ENCODE measurements at places on chromosomes 2 and 18.

GRCh38 chr2:213151437-213152064 is at the start of gene IKZF2:
Gene IKZF2, minus strand, starts transcription at chr2:213151612. Its CDS starts 2,983 bp downstream, at chr2:213148629.
- peak; percentile 85 for DNase-seq

DNA sequence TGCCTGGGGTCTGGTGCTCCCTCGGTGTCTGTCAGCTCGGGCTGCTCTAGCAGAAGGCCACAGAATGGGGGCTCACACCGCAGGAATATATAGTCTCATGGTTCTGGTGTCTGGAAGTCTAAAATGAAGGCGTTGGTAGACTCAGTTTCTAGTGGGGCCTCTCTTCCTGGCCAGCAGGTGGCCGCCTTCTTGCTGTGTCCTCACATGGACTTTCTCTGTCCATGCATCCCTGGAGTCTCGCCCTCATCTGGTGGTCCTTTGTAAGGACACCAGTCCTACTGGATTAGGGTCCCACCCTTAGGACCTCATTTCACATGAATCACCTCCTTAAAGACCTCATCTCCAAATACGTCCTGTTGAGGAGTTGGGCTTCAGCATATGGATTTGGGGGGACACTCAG is 65.7 kb downstream of the RRM2 start:
- DNase-seq, result no peak

DNA sequence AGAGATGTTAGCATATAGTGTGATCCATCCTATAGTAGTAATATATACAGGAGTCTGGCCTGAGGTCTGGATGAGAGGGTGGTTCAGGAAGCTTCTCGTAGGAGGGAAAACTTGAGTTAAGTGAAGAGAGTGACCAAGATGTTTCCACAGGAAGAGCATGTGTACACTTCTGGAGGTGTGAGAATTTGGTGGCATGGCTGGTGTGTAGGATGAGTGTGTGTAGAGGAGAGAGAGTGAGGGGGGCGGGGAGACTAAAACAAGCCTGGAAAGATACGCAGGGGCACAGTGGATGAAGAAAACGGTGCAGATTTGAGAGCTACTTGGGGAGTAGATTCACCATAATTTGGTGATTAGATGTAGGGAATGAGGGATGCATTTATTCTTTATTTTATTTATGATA is 43.5 kb upstream of the CTLA4 start:
- DNase-seq, result no peak

DNA sequence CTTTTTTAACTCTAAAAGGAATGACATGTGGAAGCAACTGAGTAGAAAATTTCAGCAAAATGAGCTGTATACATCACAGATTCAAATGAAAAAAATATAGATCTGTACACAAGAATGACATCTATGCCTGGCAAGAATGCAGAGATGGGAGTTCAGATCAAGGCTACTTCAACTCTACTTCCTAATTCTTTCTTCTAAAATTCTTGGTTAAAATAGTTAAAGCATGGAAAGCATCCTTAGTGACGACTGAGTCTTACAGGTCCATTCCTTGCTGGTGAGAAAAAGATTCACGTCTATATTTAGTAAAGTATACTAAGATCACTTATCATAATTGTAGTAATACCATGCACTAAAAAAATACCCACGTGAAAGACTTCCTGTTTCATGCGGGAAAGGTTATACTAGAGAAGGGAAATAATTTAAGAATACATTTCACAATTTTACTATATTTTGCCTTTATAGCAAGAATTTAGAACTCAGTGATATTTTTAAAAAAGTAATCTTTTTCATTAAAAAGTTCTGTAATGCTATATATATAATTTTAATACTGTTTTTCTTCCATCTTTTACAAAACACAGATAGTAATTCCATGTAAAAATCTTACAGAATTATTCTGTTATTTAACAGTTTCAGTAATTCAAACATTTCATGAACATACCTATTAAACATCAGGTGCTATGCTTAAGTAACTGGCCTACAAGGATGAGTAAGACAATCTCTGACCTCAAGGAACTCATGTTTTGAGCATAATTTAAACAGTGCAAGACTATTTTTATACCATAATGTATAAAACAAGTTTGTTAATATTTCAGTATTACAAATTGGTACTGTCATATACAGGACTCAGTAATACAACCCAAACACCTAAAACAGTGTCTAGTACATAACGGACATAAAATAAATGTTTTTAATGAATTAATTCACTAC is 159.6 kb downstream of the BAZ2B start:
- DNase-seq, result no peak

DNA sequence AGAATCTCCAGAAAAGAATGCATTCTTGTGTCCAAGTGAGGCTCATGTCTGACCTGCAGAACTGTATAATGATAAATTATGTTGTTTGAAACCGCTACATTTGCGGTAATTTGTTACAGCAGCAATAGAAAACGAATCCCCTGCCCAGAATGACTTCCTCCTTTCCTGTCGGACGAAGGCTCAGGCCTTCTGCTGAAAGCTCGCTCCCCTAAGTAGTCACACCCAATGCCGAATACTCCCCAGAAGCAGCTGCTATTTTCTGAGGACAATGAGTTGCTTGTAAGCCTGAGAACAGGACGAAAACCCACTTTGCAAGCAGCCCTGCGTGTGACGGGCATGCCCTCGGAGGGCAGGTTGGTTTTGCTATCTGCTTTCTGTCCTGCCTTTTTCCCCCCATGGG is 27.7 kb upstream of the PTPN4 start:
- DNase-seq, result no peak

GRCh38 chr18:63022429-63023022 is 297.0 kb downstream of the BCL2 start:
- DNase-seq, result no peak

GRCh38 chr2:196113061-196113974 is 44.7 kb upstream of the DNAH7 start:
- DNase-seq, result peak; percentile 6

DNA sequence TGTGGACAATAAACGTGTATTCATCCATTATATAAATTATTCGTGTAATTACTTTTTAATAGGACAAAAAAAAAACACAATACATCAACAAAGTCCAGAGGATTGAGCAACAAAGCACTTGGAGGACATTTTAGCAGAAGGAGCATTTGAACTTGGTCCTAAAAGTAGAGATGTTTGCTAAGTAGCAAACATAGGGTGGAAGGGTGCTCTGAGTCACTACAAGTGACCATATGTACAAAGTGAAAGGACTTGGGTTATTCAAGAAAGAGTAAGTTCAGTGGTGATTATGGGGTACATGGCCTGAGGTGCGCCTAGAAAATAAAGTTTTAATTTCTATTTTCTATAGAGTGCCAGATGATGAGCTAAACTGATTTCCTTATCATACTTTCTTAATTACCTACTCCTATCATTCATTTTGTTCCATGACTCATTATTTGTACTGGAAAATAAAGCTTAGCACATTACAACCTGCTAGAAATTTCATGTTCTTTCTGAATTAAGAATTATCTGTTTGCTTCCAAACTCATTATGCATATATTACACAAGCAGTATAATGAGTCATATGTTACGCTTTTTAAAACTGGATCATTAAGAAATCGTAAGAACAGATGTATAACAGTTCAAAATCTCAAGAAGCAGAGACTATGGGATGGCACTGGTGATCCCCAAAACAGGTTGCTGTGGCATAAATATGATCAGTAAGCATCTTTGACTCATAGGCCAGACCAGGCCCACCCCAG is 13.1 kb upstream of the PPP1R1C start:
- no peak for DNase-seq

- DNase-seq, result no peak
Measured at GRCh38 chr18:63980027-63980426, 10.1 kb downstream of the SERPINB8 start.

- DNase-seq, result no peak
Measured at GRCh38 chr2:144914622-144915318, 394.9 kb upstream of the ZEB2 start.

DNA sequence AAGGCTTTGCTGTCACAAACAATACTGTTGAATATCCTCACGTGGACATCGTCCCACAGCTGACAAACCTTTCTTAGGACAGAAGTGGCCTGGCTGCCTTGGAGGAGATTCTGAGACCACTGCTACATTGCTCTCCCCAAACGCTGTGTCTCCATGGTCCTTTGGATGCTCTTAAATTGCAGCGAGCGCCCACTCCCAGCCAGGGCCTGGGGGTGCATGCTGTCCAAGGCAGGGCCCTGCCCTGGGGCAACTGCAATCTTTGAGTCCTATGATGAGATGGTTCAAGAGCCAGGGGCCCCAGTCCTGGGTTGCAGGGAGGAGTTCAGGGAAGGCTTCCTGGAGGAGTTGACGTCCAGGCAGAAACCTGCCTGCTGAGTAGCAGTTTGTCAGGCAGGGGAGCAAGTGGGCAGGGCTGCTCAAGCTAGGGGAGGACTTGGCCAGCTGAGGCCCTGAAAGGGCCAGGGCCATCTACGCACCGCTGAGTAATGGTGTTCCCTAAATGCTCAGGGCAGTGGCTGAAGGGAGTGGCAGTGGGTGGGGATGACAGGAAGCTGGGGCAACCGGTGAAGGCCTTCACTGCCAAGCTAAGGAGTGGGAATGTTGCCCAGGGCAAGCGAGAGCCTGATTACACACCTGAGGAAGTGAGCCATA is 10.8 kb upstream of the SDC1 start:
- DNase-seq, result no peak
